Stimulated activated CD8-positive, alpha-beta memory T cell treated with anti-CD3 and anti-CD28 coated beads, Interleukin-4, amount 100 ng/mL, for 48 hours (primary cell): ENCODE measurements at places on chromosomes 1 and 21.

DNA sequence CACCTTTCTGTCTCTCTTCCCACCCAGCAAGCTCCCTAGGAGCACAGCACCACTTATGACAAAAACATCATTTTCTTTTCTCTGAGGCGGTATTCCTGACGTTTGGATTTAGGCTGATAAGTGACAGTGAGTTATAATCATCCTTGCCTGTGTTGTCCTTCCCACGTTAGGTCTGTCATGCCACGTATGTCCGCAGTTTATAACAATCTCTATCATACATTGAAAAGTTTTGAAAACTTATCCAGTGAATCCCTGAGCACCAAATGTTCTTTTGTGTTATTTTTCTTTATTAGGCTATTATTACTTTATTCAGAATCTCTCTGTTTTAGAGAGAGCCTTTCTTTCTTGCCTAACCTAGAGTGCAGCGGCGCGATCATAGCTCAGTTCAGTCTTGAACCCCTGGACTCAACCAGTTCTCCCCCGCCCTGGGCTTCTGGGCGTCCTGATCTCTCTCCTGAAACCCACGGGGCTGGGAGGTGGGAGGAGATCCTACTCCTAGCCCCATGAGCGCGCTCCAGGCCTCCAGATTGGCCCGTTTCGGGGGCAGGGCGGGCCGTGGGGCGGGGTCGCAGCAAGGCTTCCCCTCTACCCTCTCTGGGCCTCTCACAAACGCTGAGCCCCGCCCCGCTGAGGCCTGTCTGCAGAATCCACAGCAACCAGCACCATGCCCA is at the start of gene GSTM2:
Gene GSTM2, plus strand, starts transcription at position 606 of the 671 bp plus-strand sequence. Its CDS starts 59 bp downstream, at position 665.
- peak; percentile 87 for DNase-seq

GRCh38 chr1:27503844-27504587 is 14.0 kb upstream of the WASF2 start:
- DNase-seq = no peak

- peak; percentile 60 for DNase-seq
Observed at GRCh38 chr1:2921970-2922686, 99.1 kb upstream of the ACTRT2 start.

GRCh38 chr1:64203420-64203819 is at the start of gene UBE2U:
TSS of gene UBE2U (plus strand) at chr1:64203623. CDS start at chr1:64204051, 428 bp downstream.
- no peak for DNase-seq

DNA sequence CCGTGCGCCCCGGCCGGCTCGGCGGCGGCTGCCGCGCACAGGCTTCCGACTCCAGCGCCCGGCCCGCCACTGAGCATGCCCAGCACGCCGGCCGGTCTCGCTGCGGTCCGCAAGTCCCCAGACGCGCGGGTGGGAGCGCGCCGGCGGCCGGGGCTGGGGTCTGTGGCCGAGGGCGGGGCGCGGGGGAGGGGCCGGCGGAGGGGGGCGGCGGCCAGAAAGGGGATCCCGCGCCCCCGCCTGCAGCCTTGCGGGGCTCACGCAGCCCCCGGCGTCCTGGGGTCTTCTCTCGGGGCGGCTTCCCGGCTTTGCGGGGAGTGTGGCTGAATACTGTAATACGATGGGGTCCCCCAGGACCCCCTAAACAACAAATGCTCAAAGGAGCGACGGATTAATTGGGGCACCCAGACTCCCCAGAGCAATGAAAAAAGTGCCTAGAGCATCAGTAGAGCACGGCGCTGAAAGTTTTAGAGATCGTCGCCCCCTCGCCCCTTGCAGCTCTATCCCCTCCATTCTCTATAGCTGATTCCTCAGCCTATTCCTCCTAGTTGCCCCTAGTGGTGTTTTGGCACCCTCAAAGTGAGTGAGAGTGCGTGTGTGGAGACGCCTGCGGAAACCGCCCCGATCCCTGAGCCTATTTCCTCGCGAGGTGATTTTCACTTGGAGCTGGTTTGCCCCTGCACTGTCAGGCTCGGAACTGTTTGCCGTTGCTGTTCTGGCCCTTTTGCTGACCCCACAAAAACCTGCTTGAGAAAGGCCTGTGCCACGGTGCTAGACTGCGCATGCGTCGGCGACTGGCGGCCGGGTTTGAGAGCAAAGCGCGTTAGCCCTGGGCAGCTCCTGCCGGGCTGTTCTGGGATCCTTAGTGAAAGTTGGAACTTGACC is at the start of gene VAV3:
Gene VAV3, minus strand, starts transcription at position 71 of the 882 bp plus-strand sequence. CDS start 311 bp downstream, outside the sequence.
- DNase-seq = peak; percentile 81

DNA sequence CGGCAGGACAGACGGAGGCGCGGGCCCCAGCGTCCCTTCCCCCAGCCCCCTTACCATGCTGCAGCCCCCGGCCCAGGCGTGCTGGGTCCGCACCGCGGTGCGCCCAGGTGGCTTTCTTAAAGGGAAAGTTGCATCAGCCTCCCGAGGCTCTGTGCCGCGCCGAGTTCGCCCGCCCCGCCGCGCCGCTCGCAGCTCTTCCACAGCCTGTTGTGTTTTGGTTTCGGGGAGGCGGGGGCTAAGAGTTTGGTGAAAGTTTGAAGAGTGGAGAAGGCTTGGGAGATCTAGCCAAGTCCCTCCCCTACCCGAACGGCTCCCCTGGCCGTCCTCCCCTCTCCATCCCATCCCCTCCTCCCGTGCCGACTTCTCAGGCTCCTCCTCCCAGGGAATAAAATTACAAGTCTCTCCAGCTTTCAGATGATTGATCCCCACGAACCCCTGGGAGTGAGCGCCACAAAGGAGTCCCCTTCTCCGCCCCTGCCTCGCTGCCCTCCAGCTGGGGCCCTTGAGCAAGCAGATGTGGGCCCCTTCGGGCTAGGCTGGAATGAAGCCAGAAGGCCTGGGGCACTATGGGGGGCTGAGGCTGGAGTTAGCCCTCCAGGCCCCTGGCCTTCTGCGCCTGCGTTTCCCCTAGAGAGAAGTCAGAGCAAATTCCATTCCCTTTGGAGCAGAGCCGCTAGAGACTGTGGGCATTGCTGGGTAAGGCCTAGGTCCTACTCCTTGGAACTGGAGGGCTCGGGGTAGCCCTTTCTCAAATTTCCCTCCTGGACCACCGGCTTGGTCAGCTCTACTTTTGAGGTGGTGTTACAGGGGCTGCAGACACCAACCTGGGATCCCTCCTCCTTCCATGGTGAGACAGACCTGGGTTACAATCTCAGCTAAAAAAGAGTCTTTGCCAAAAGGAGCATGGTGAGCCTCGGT is at the start of gene SLC6A9:
Gene SLC6A9, minus strand, starts transcription at position 211 of the 918 bp plus-strand sequence. CDS start 7,185 bp downstream, outside the sequence.
- DNase-seq = peak; percentile 65

DNA sequence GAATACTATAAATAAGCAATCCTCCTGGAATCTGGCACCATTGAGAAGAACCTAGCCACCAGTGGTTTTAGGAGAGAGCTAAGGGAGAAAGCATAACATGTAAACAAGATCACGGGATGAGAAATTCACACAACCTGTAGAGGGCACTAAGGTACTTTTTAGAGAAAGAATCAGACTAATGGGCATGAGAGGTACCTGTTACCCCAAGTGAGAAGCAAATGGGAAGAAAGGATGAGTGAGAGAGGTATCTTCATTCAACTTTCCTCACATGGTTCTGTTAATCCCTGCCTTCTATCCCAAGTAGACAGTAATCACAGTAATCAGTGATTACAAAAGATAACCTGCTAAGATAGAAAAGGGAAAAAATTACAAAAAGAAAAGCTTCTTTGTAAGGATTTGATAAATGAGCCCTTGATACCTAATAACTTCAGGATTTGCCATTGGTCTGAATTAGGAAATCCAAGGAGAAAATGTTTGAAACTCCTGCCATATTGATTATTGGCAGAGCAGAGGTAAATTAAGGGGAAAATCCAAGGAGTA is 251.1 kb upstream of the ADGRL2 start:
- DNase-seq = no peak

DNA sequence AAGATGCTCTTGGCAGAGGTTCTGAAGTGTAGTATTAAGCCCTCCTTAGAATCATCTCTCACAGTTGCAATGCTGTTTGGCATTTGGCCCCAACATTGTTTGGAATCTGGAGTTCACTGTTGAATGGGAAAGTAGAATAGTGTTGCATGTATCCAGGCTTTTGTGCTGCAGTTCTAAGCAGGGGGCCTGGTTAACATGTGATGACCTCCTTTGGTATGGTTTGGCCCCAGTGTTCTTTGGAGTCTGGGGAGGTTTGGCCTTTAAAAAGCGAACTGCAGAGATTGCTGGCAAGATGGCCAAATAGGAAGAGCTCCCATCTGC is 61.8 kb upstream of the PLD5 start:
- DNase-seq = no peak

DNA sequence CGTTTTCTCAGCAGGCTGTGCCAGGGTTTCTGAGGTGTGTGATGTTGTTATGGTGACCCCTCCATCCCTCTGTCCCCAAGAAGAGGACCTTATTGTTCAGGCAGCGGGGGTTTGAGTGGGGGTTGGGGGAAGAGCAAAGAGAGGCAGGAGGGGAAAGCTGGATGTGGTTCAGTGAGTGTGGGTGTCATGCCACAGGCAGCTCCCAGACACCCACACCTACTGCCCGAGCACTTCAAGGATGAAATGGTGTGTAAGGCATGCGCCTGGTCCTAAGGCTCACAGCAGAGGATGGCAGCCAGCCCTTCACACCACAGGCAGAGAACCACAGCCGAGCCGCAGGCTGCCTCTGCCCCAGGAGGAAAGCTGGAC is 49.9 kb upstream of the STUM start:
- no peak for DNase-seq

DNA sequence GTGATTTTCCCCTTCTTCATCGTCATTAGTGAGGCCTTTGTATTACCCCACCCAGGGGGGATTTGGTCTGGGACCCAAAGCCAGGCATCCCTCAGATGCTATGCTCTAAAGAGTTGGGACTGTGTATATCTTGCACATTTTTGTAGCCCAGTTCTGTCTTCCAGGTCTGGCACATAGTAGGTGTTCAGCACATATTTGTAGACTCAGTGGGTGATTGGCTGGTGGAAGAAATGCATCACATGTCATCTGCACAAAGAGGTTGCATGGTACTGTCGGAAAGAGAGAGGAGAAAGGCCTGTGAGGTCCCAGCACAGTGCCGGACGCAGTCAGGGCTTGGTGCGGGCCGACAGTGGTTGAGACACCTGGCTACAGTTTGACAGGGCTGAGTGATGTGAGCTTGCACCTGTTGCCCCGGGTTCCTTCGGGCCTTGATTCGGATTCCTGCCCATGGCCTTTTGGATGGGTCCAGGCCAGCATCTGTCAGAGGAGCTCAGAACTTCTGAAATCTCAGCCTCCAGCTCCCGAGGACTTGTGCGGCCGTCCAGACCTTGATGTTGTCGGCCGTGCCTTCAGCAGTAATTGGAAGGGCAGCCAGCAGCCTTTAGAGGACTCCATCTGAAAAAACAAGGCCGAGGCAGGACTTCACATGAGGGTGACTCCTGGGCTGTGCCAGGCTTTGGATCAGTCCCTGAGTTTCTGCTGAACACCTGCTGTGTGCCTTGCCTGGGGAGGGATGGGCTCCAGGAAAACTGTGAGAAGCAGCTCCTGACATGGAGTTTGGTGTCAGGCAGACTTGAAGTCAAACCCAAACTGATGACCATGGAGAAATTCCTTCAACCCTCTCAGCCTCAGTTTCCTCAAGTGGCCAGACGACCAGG is 40.9 kb upstream of the PADI1 start:
- DNase-seq = no peak

- no peak for DNase-seq
Observed at GRCh38 chr1:155884031-155884960, 24.9 kb downstream of the SYT11 start.

DNA sequence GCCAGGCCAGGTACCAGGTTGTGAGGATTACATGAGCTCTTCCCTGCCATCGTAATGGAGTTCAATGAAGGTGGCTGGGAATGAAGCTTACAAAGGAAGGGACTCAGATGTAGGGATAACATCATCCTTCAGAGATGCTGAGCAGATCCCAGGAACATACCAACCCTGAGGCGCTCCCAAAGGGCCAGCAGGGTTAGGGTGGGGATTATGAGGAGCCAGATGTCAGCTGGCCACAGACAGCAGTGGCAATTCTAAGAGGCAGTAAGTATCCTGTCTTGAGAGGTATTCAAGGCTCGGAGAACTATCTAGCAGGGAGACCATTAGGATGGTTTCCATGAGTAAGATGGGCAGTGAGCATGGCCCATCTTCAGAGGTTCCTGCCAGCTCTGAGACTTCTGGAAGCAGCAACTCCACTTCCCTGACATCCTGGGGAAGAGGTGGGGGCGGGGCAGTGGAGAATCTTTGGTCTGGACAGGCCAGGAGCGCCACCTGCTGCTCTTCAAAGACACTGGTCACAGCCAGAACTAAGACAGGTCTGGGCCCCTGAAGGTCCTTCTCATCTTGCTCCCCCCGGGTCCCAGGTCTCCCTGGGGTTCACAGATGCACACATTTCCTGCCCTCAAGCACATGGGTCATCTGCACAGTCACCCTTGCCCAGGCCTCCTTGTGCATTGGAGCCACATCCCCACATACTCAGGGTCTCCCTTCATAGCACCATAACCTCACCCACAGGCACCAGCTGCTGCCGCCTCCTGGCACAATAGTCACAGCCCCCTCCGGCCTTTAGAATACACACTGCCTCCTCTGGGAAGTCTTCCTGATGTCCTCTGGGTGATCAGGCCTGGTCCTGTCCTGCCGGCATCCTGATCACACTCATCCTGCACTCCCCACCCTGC is 2.7 kb upstream of the SDC3 start:
- DNase-seq = peak; percentile 79

DNA sequence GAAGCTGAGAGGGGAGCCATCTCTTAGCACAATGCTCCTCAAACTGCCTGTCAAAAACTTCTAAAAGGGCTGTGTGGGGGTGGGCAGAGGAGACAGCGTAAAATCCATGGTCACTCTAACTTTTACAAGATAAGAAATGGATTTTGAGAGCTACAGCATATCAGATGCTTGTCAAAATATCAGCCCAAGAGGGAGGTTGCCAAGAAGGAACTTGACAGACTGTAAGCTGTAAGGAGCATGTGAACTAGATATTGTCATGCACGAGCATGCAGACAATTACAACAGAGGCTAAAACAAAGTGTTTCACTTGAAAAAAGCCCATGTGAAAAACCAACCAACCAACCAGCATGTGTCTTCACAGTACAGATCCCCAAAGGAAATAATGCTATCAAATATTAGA is 107.3 kb upstream of the B3GALT2 start:
- no peak for DNase-seq

DNA sequence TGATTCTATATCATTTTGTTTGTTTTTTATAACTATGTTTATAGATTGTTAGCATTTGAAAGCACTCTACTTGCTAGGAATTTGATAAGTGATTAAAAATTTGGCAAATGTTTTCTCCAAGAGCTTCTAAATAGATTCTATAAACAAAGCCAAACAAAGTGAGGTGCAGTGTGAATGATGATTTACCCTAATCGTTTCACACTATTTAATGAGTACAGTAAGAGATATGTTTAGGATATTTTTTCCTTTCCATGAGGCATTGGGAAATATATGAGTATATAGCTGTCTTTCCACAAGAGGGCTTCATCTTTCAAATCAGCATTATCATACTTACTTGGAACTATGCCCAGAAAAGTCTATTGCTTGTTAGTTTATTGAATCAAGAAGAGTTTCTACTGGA is 277.0 kb upstream of the BRINP3 start:
- no peak for DNase-seq

DNA sequence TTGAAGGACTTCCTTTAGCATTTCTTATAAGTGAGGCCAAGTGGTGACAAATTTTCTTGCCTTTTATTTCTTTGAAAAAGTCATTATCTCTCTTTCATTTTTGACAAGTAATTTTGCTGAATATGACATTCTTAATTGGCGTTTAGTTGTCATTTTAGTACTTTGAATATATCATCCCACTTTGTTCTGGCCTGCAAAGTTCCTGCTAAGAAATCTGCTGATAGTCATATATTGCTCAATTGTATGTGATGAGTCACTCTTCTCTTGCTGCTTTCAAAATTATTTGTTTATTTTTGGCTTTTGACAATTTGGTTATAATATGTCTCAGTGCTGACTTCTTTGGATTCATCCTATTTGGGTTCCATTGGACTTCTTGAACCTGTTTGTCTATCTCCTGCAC is 312.6 kb downstream of the DUSP10 start:
- no peak for DNase-seq

GRCh38 chr1:118993700-118994026 is 5.5 kb upstream of the TBX15 start:
- no peak for DNase-seq
